Foreskin melanocyte (primary cell): ENCODE measurements at places on chromosomes 7 and 10.
A peak's percentile ranks its signal among the peaks of the same experiment; 100 is the strongest.

DNA sequence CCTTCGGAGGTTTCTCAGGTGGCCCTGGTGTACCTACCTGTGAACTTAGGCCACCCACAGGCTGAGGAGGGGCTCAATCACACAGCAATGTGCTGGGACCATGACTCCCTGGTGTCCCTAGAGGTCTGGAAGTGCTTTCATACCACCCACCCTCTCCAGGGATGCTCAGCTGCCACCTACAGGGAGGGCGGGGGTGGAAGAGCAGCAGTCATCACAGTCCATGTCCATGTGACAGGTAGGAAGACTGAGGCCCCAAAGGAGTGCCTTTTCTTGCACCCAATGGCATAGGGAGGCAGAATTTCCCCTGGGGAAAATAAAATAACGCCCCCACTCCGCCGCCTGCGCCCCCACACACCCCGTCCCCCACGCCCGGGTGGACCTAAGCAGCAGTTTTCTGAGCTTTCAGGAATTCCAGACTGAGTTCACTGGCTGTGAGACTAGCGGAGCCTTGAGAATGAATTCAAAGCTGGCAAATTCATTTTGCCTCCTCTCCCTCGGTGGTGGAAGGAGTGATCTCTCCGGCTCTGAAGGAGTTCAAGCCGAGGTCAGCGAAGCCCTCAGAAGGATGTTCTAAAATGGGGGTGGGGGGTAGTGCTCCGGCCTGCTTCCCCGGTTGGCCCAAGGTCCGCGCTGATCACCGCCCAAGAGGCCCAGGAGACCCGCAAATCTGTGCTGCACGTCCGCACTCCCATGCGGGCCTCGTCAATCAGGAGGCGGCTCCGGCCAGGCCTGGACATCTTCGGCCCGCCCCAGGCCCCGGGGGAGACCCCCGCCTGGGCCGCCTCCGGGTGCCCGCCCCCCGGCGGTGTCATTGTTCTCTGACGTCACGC is 2.1 kb upstream of the ZMIZ1 start:
- DNase-seq, result no peak

GRCh38 chr10:2469802-2470201 is 597.5 kb upstream of the PFKP start:
- DNase-seq, result no peak

DNA sequence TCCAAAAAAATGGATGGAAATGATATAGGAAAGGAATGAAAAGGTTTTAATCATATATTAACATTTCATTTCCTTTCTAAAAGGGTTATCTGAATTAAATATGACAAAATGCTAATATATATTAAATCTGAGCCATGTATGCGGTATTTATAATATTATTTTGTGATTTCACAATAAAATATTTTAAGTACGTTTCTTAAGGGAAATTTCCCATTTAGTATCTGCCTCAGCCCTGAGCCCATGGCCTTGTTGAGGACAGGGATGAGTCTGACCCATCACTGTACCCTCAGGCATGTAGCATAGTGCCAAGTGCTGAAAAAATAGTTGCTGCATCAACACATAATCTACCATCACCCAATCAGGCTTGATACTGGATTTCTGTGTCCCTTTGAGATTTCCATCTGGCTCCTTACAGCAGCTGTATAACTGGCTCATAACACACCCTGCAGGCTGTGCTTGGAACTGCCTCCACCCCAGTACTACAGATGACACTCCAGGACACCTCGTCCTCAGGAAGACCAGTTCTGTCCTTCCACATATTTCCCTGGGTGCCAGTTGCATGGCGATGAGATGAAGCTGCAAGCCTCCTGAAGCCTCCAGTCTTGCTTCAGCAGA is 59.4 kb upstream of the ASAH2 start:
- DNase-seq, result peak; percentile 14

DNA sequence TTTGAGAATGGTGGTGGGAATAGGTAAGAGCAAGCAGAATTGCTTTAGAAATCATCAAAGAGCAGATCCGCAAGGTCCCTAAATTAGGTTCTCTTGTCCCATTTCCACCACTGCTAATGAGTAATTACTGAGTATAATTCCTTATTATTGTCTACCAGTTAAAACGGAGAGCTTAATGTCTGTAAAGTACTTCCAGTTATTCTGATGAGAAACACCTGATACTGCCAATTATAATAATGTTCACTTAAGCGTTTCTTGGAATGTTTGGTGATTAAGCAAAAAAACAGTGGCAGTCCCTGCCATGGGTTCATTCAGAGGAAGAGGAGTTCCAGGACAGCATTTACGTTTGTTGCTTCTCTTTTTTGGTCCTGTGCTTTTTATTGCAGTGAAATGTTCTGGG is 358.5 kb upstream of the GALNT17 start:
- DNase-seq, result no peak

DNA sequence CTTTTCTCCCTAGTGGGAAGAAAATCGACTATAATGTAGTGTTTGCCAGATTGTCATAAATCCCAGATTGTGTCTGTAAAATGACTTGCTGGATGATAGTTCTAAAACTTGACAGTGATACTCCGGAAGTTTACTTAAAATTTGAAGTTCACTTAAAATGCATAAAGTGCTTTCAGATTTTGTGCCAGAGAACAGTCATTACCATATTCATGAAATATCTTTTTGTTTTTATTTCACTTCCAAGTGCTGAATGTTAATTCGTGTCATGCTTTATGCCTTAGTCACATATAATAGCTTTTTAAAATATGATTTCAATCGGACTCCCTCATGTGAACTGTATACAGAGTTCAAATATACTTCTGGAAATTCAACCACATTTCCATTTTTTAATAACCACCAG is 30.4 kb downstream of the PRPF18 start:
- no peak for DNase-seq

GRCh38 chr7:322111-322671 is 32.2 kb downstream of the FOXL3 start:
- no peak for DNase-seq

DNA sequence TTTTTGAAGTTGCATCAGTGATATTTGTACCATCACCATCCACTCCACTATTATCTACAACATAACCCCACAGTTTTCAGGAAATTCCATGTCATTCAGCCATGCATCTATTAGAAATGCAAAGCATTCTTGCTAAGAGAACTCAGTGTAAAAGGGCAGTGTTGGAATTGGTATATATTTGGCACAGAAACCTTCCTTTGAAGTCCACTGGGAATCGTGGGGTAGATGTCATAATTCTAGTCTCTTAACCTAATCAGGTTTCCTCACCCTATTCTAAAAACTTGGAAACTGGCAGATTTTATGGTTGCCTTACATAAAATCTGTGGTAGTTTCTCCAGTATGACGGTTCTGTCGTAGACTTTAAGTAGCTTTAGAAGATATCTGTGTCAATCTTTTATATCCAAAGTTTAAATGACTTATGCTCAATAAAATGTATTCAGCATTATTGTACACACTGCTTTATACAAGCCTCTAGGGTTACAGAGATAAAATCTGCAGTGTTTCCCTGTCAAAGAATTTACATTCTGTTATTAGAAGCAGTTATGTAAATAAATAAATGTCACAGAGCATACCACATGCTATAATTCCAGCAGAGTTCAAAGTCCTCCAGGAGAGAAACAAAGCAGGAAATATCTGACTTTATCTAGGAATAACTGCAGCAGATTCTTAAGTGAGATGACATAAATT is 704.4 kb upstream of the CELF2 start:
- no peak for DNase-seq
